Erythroblast (primary cell): ENCODE measurements at places on chromosomes 13 and 19.
A peak's percentile ranks its signal among the peaks of the same experiment; 100 is the strongest.

GRCh38 chr13:101178406-101178805, 237.9 kb downstream of the NALCN start:
- DNase-seq: no peak

DNA sequence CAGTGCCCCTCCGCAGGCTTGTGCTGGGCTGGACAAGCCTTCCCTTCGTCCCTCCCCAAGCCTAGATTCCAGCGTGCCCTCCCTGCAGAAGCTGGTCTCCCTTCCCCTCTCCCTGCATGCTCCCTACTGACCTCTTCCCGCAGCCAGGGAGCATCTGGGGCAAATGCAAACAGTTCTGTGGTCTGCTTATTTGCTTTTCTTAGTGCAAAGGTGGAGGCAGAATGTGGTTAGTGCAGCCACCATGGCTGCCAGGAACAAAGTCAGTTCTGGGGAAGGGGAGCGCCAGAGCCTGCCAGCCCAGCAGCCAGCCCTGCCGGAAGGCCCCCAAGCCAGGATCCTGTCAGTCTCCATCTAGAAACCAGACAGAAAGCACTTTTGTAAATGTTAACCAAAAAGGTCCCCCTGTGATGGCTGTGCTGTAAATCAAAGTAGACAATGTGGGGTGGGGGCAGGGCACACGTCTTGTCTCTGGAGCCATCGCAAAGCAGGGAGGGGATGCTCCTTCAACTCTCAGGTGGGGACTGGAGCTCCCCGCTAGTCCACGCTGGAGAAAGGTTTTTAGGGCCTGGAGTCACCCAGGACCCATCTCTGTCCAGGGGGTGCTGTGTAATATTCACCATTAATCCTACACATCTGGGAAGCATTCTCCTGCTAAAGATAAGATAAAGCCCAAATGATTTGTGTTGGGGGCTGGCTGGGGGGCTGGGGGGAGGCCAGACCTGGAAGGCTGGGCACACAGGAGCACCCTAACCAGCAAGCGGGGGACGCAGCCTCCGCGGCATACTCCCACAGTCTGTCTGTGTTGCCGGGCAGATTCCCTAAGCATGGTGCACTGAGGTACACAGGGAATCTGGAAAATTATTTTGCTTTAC, 30.9 kb downstream of the SERP2 start:
- DNase-seq: no peak

GRCh38 chr13:51057906-51058305, 53.2 kb downstream of the C13orf42 start:
- DNase-seq: no peak

- no peak for DNase-seq
Observed at GRCh38 chr19:38308926-38309614, 5.0 kb downstream of the C19orf33 start.

DNA sequence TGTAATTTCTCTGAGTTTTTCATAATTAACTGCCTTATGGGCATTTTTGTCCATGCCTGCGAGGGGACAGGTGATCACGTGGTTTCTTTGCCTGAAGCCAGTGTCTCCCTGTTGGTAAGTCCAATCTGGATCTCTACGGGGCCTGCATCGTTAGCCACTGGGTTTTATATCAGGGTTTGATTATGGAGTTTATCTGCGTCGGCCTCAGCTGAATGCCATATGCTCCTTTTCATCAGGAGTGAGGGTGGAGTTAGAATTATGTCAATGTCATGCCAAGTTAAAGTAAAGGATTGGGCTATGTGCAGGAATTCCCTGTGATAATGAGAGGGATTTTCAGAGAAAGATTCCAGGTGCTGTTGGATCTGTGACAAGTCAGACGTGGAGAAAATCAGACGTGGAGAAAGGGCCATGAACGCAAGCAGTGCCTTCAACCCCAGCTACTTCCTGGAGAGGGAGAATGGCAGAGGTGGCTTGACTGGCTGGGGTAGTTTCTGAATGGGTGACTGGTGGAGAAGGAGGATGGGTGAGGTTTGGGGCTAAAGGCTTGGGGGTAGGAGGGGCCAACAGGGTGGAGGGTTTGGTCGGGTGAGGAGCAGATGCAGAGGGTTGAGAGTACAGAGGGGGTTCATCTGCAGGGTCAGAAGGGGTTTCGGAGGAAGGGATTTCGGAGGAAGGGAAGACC, 24.3 kb downstream of the TMEM255B start:
- no peak for DNase-seq

GRCh38 chr19:15529774-15530372, 21.5 kb downstream of the CYP4F22 start:
- no peak for DNase-seq

GRCh38 chr19:33458171-33458633, 63.4 kb downstream of the PEPD start:
- no peak for DNase-seq

- no peak for DNase-seq
Observed at GRCh38 chr13:48507021-48507420, 25.9 kb downstream of the RCBTB2 start.

- DNase-seq: no peak
Observed at GRCh38 chr13:105982219-105982930, 553.1 kb downstream of the EFNB2 start.

- DNase-seq: no peak
Observed at GRCh38 chr19:40461669-40462221, 3.8 kb downstream of the BLVRB start.

DNA sequence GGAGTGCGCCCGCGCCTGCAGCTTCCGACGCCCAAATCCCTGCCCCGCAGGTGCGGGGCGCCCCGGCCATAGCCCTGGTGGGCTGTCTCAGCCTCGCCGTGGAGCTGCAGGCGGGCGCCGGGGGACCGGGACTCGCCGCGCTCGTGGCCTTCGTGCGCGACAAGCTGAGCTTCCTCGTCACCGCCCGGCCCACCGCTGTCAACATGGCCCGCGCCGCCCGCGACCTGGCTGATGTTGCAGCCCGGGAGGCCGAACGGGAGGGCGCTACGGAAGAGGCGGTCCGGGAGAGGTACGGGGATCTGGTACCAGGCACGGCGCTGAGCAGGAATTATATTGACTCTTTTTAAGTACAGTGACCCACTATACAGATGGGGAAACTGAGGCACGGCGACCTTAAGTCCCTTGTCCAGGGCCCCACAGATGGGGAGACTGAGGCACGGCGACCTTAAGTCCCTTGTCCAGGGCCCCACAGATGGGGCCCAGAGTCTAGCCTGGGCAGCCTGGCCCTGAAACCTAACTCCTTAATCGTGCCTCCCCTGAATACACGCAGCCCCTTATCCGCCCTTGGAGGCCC, 586 bp downstream of the MRI1 start:
- peak; percentile 60 for DNase-seq

GRCh38 chr19:39518975-39519374, 4.0 kb downstream of the SELENOV start:
- DNase-seq: no peak

GRCh38 chr19:15216363-15216762, 15.6 kb upstream of the NOTCH3 start:
- no peak for DNase-seq

DNA sequence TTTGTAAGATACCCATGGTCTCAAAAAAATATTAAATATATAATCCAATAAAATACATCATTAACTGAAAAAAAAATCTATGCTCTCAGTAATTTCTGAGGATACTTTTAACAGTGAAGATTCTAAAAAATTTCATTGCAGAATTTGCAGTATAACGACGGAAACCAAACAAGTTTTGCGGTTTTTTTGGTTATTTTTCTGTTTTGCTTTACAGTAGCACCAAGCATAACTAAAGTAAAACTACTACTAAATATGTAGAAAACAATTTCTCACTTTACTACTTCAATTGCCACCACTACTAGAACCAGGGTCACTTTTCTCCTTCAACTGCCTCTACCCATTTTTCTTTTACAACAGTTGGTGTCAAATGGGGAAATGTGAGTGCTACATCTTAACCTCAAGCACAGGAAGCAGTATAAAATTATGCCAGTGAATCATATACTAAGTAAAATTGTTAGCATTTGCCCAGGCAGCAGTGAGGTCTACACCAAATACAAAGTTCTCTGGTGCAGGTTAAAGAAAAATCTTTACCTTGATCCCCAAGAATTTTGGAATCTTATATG, 24.1 kb downstream of the MICU2 start:
- DNase-seq: no peak

DNA sequence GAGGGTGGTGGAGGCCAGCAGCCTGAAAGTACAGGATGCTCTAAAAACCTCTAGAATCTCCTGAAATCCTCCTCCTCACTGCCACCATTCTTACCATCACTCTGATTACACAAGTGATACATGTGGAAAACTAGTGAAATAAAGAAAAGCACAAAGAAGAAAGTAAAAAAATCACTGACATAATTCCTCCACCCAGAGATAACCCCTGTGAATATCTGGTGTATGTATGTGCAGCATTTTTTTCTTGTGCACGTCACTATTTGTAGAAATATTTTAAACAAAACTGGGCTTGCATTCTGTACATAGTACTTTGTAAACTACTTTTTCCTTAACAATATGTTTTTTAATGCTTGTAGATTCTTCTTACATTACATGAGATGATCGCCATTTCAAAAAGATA, 73.2 kb downstream of the CDADC1 start:
- DNase-seq: no peak

DNA sequence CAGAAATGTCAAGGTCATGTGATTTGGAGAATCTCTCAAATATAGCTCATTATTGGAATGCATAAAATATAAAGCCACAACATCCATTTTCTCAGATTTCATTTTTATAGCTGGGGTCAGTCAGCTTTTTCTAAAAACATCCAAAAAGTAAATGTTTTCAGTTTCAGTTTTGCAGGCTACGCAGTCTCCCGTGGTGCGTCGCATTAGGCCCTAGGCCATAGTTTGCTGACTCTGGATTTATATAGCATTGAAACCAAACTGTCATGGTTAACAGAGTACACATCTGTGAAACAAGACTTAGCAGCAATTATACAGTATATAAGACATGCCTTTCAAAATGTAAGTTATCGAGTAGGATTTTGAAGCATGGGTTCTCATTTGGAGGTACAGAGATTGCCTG, 140.0 kb downstream of the IRS2 start:
- no peak for DNase-seq

DNA sequence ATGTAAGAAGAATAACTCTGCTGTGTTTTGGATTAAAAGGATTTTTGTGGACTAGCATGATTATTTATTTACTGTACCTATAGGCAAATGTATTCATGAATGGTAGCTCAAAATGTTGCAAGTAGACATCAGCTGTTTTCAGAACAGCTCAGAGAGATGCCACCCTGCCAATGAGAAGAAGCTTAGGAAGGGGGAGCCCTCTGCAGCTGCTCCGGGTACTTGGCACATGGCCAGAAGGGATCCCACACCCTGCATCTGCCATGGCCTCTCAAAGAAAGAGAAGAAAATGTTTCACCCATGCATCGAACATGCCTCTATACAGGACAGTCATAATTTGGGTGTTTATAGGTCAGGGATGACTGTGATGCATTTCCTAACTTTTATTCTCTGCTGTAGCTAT, 30.5 kb upstream of the MBNL2 start:
- peak; percentile 21 for DNase-seq

GRCh38 chr19:17479325-17479791, 9.0 kb downstream of the SLC27A1 start:
- no peak for DNase-seq

GRCh38 chr13:52780611-52781010, 41.0 kb upstream of the CNMD start:
- no peak for DNase-seq

GRCh38 chr13:110304256-110304655, 2.7 kb downstream of the COL4A1 start:
- no peak for DNase-seq

GRCh38 chr13:112127564-112128330, 60.8 kb downstream of the SOX1 start:
- no peak for DNase-seq

- DNase-seq: no peak
Observed at GRCh38 chr19:10368101-10368803, 12.1 kb downstream of the TYK2 start.

DNA sequence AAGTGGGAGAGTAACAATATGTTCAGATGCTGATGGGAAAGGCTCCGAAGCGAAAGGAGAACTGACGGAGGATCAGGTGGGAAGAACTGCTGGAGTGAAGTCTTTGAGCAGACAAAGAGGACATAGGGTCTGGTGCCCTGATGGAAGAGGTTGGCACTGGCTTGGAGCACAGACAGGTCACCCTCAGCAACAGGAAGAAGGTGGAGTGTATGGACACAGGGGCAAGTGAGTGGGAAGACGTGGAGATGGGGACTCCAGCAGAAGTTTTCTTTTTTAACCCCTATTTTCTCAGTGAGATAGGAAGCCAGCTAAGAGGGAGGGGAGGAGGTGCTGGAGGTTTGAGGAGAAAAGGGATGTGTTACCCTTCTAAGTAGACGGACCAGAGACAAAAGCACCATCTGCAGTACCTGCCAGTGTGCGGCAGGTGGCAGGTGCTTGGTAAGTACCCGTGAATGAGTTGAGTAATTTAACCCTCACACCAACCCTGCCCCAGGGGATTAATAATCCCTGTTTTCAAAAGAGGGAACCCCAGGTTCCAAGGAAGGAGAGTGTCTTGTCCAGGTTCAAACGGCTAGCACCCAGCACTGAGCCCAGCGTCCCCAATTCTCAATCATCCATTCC, 11.2 kb downstream of the HAS1 start:
- DNase-seq: peak; percentile 31
